ENCODE measurements at places on chromosomes 12 and 14.

DNA sequence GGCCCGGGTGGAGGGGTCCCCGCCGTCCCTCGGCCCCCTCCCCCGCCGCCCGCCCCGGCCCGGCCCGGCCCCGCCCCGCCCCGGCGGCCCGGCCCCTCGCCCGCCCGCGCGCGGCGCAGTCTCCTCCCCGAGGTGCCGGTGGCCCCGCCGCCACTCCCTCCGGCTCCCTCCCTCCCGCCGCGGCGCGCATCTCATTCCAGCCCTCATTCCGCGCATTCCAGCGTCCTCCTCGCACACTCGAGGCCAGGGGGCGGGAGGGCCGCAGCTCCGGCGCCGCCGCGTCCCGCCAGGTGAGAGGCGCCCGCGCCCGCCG is at the start of gene TEAD4:
Gene TEAD4, plus strand, starts transcription at position 206 of the 313 bp plus-strand sequence.
- no peaks in the 10 kb centered on the region for H3K27me3 ChIP-seq
- peak; percentile 60 for DNase-seq
- no peaks in the 10 kb centered on the region for H3K36me3 ChIP-seq
- H3K27ac ChIP-seq: peak within 1 kb of the TSS; percentile 84

DNA sequence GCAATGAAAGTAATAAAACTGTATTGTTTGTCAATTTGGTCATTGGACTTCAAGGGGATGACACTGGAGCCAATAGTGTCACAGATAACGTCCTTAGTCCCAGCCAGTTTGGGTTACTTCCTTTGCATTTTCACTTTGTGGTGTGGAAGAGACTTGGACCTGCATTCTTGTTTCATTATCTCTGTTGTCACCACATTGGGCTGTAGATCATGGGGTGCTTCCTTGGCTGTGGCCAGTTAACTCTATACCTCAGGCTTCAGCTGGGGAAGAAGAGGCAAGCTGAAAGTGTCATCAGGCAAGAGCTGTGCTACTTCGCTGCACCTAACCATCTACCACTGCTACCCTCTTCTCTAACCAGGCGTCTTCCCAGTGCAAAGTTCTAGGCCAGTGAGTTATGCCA is 15.1 kb upstream of the CISTR start:
- no peaks in the 10 kb centered on the region for H3K36me3 ChIP-seq
- H3K4me3 ChIP-seq: no peak overlapping the region
- no peaks in the 10 kb centered on the region for H3K27me3 ChIP-seq
- no peak overlapping the region for H3K27ac ChIP-seq
- DNase-seq: no peak

- H3K36me3 ChIP-seq: peaks cover 9% of the 10 kb centered on the region
- DNase-seq: no peak
- no peak overlapping the region for H3K27ac ChIP-seq
Measured at GRCh38 chr12:6725350-6725749, 1.5 kb downstream of the COPS7A start.

DNA sequence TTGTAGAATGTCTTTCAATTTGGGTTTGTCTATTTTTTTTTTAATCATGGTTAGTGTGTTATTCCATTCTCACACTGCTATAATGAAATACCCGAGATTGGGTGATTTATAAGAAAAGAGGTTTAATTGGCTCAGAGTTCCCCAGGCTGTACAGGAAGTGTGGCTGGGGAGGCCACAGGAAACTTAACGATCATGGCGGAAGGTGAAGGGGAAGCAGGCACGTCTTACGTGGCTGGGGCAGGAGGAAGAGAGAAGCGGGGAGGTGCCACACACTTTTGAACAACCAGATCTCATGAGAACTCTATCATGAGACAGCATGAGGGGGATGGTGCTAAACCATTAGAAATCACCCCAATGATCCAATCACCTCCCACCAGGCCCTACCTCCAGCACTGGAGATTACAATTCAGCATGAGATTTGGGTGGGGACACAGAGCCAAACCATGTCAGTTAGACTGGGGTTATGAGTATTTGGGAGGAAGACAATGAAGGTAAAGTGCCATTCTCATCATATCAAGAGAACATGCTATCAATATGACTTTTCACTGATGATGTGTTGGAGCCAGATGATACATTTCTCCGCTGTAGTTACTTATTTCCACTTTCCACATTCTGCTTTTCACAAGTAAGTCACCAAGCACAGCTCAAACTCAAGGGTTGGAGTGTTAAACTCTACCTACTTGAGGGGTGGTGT is 45.8 kb downstream of the AP5M1 start:
- no peaks in the 10 kb centered on the region for H3K36me3 ChIP-seq
- no peaks in the 10 kb centered on the region for H3K4me1 ChIP-seq
- no peak for DNase-seq
- H3K27ac ChIP-seq: no peak overlapping the region
- H3K27me3 ChIP-seq: no peaks in the 10 kb centered on the region

GRCh38 chr14:34362641-34363251 is 99.3 kb downstream of the SPTSSA start:
- no peaks in the 10 kb centered on the region for H3K4me1 ChIP-seq
- H3K27me3 ChIP-seq: no peaks in the 10 kb centered on the region
- DNase-seq: no peak
- no peak overlapping the region for H3K4me3 ChIP-seq

DNA sequence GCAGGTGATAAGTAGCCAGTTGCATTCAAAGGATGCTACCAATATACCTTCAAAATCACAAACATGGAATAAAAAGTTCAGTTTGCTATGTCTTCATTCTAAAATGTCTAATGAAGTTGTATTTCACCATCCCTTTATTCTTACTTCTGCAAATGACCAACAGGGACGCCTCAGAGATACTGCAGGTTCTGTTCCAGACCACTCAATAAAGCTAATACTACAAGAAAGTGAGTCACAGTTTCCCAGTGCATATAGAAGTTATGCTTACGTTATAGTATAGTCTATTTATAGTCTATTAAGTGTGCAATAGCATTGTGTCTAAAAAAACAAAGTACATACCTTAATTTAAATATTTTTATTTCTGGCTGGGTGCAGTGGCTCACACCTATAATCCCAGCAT is 29.3 kb upstream of the EIF5 start:
- no peaks in the 10 kb centered on the region for H3K36me3 ChIP-seq
- no peak overlapping the region for H3K27ac ChIP-seq
- H3K4me1 ChIP-seq: no peaks in the 10 kb centered on the region
- no peak overlapping the region for H3K4me3 ChIP-seq
- no peaks in the 10 kb centered on the region for H3K27me3 ChIP-seq

Measured in prostate gland (tissue), 2 donors.